Thymus (tissue), 14 donors: ENCODE measurements at places on chromosomes 12 and 14. TPM values are rescaled to one million over a fixed set of nuclear protein-coding genes. Genes with fewer than 3 reads are reported as not detected.

DNA sequence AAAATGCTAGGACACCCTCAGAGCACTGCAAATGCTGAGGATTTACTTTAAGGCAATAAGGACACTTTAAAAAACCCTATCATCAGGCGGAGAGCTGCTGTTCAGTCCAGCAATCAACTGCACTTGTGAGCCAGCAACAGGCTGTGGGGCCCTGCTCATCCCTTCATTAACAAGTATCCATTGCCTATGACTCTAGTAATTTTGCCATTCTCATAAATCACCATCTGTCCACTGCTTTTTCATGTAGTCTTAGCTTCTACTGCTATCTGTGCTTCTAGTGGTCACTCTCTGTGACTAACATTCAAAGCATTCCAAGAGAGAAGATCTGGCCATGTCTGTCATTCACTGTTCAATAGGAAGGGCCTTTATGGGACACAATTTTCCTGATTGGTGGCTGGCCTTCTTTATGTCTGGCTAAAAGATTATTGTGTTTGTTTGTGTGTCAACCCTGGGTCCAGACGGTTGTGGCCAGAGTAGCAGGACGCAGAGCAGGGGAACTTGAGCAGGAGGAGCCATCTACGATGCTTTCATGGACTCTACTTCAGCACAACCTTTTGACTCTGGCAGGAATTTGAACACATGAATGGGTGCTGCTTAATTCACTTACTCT is 3.6 kb upstream of the KRAS start:
- DNase-seq = no peak

DNA sequence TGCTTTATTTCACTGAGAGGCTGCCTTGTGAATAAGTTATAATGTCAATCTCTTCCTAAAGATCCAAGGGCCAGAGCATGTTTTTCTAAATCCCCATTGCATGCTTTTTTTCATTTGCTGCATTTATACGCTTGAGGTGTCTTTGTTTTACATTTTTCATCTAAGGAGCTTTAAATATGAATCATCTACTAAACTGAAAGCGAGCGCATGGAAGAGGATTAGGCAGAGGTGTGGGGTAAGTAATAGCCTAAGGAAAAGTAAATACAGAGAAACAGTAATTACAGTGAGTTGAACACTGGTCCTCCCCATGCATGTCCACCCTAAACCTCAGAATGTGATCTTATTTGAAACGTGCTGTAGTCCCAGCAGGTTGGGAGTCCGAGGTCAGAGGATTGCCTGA is 76.4 kb upstream of the METAP2 start:
- DNase-seq = no peak

DNA sequence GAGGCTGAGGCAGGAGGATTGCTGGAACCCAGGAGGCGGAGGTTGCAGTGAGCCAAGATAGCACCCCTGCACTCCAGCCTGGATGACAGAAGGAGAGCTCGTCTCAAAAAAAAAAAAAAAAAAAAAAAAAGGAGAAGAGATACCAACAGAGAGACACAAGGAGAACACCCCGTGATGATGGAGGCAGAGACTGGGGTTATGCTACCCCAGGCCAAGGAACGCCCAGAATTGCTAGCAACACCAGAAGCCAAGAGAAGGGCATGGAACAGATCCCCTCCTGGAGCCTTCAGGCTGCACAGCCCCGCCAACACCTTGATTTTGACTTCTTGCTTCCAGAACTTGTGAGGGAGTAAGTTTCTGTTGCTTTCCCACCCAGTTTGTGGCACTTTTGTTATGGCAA is 148.0 kb upstream of the FOXN3 start:
- DNase-seq = no peak

GRCh38 chr12:54215989-54216796 is 27.4 kb upstream of the SMUG1 start:
- DNase-seq = no peak

Gene KRT6C
- 0.28 TPM for total RNA-seq

Gene LRRK2
- total RNA-seq = 5.1 TPM

Gene GLIPR1L2
- total RNA-seq = 0.57 TPM

Gene SERPINA9
- total RNA-seq = 0.05 TPM

DNA sequence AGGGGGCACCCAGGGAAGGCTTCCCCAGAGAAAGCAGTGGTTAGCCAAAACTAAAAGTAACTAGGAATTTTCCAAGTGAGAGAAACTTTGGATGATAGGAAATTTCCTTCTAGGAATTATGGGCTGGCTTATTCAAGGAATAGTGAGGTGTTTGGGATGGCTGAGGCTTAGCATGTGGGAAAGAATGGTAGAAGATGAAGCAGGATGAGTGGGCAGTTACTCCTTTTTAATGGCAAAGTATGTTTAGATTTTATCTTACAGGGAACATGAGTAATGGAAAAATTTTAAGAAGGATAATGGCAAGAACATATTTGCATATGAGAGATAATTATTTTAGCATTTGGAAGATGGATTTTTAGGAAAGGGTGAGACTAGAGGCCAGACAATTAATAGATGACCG is 197.6 kb downstream of the SLC38A4 start:
- no peak for DNase-seq

Gene JAG2
- total RNA-seq = 8.8 TPM

Gene VASH1
- 3.6 TPM for total RNA-seq

- DNase-seq = no peak
Measured at GRCh38 chr14:52244328-52244727, 23.2 kb upstream of the PTGDR start.

- peak; percentile 77 for DNase-seq
Measured at GRCh38 chr14:75981426-75982265, at the start of gene TGFB3. TGFB3 (minus strand) TSS chr14:75981995; CDS start chr14:75980893, 1,102 bp downstream.

Gene ZFHX2
- total RNA-seq = 0.24 TPM

DNA sequence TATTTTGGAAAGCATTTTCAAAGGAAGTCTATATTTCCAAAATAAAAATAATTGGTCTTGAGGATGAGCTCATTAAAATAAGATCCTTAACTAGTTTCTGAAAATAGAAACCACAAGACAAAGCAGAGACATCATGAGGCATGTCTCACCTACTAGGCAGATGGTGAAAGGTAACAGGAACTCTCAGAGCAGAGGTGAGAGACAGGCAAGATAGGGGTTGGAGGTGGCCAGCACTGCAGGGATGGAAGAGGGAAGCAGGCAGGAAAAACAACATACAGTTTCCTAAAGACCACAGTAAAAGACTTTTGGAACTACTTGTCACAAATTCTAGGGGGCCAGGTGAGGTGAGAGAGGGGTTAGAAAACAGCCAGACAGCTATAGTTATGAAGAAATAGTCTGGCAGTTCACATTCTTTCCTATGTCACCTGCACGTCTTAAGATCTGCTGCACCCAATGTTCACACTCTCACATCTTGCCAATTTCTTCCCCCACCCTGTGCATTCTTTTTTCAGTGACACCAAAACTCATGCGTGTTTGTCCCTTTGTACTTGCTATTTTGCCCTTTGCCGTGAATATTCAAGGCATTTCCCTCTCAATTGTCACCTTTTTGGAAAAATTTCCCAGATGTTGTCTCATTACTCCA is 341.7 kb upstream of the KITLG start:
- no peak for DNase-seq

- no peak for DNase-seq
Measured at GRCh38 chr14:61930101-61930857, 168.1 kb downstream of the SNAPC1 start.

Gene CRY1
- total RNA-seq = 19.9 TPM

DNA sequence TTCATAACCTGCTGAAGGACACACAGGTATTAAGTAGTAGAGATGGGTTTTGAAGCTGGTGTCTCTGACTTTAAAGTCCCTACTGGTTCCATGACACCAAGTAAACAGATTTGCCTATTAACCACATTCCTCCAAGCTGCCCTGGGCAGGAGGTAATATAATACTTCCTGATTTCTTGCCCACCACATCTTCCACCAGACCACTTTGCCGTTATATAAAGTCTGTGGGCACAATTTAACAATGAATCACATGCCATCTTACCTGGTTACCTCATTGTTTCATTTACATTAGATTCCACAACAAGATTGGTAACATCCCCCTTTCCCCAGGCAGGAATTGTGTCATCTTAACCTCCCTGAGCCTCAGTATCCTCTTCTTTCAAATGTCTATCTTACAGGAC is 900 bp upstream of the LRRC23 start:
- no peak for DNase-seq

- no peak for DNase-seq
Measured at GRCh38 chr14:93527203-93527607, 96.5 kb downstream of the UNC79 start.

DNA sequence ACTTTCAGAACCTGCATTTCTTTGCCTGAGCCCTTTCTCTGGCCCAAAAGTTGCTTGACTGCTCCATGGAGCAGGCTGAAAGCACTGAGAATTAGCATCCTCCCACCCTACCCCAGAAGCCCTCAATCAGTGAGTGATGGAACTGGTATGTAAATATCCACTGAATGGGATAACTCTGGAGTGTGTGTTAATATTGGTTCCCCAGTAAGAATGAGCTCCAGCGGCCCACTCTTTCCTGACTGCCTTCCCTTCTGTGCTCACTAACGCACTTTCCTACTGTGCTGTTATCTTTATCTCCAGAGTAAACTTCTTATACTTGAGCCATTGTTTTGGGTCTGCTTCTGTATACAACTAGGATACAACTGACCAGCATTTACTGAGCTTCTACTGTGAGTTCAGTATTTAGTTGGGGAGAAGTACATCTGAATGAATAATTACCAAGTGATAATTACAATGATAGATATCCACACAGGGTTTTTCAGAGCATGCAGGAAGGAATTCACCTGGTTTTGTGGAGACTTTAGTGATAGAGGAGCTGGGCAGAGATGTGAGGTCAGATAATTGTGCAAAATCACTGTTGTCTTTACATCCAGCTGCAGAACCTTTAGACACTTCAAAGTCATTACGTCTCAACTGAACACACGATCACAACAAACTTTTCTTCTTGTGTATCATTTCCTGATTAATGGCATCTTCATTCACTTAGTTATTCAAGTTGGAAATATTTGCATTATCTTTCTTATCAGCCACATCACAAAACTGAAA is 149.2 kb upstream of the BTG1 start:
- no peak for DNase-seq

Gene ITGB7
- total RNA-seq = 18.9 TPM

DNA sequence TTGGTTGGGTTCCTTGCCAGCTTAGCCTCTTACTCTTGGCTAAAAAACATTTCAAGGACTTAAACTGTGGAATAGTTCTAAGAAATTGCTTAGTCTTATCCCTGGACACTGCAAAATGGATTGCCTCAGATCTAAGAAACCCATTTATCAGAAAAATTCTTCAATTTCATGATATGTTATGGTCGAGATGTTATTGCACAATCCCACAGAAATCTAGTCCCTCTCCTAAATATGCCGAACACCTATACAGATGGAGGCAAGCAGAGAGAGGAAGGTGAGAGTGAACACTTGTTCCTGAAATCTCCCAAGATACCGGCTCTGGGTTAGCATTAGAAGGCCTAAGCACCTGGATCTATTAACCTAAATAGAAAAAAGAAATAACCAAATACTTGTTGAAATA is 267.2 kb downstream of the PAWR start:
- no peak for DNase-seq

- no peak for DNase-seq
Measured at GRCh38 chr14:36019126-36019525, 157.4 kb downstream of the PTCSC3 start.

DNA sequence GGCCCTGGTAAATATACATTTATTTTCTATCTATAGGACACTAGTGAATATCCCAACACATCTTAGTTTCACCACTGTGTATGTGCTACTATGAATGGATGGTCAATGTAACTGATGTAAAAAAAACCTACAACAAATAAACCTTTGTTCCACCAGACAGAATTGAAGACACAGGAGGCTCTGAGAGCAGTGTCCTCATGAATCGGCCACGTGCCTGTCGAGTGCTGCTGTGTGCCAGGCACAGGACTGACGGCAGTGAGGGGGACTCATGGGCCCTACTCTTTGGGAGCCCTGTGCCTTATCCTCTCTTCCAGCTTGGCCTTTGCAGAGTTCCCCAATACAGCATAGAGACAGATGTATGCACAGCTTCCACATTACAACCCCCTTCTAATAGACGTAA is 18.2 kb downstream of the CINP start:
- DNase-seq = no peak

- DNase-seq = no peak
Measured at GRCh38 chr12:16499611-16500010, 106.4 kb downstream of the LMO3 start.

GRCh38 chr14:64715628-64716412 is 11.6 kb downstream of the PLEKHG3 start:
- DNase-seq = no peak

DNA sequence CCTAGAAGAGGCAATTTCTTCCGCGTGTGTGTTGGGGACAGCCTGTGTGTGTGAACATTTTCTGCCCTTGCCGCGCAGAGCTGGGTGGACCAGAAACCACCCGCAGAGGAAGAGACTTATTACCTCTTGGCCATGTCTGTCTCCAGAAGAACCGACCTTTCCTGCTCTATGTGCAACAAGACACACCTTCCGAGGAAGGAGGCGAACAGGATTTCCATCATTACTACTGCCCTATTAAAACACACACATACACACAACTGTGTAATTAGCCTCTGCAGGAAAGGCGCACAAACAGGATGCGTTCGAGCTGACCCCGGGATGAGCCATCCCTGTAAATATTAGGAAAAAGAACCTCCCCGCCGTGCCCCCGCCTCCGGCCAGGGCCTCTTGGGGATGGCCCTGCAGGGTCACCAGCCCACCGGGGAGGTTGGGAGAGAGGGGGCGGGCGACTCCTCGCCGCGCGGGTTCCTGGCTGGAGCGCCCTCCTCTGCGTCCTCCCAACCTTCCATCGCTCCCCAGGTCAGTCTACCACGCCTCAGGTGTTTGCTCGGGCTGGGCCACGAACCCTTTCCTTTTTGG is 484 bp upstream of the PRKCH start:
- no peak for DNase-seq

Gene ART4
- total RNA-seq = 0.38 TPM

- DNase-seq = no peak
Measured at GRCh38 chr12:67327466-67327865, 58.3 kb downstream of the CAND1 start.

DNA sequence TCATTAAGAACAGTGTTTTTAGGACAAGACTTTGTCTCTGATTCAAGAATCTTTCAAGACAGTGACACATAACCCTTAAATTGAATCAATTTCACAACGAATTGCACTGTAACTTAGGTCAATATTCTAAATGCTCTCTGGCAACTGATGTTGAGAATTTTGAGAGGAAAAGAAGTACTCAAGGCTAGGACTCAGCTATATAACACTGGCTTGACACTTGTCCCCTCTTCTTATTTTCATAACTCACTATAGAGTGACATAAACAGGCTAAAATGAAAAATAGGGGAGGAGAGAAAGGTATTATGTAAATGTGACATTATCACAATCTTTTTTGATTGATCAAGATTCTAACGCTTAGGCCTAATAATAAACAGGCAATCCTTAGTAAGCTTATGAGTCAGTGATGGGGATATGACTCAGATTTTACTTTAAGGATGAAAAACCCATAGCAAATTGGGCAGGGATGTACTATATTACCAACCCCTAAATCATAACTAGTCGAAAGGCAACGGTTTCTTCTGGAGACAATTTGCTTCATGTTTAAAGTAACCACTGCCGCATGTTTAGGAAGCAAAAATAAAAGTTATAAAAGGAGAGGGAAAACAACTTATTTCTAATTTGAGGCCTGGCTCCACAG is 10.9 kb downstream of the BTG1 start:
- DNase-seq = no peak
